Bronchial epithelial cell (primary cell): ENCODE measurements at places on chromosomes 2 and 18. TPM values are rescaled to one million over a fixed set of nuclear protein-coding genes. Genes with fewer than 3 reads are reported as not detected.
A peak's percentile ranks its signal among the peaks of the same experiment; 100 is the strongest.

Gene VWC2L
- total RNA-seq = under 0.01 TPM in 1 of 2 replicates, not detected in the other

DNA sequence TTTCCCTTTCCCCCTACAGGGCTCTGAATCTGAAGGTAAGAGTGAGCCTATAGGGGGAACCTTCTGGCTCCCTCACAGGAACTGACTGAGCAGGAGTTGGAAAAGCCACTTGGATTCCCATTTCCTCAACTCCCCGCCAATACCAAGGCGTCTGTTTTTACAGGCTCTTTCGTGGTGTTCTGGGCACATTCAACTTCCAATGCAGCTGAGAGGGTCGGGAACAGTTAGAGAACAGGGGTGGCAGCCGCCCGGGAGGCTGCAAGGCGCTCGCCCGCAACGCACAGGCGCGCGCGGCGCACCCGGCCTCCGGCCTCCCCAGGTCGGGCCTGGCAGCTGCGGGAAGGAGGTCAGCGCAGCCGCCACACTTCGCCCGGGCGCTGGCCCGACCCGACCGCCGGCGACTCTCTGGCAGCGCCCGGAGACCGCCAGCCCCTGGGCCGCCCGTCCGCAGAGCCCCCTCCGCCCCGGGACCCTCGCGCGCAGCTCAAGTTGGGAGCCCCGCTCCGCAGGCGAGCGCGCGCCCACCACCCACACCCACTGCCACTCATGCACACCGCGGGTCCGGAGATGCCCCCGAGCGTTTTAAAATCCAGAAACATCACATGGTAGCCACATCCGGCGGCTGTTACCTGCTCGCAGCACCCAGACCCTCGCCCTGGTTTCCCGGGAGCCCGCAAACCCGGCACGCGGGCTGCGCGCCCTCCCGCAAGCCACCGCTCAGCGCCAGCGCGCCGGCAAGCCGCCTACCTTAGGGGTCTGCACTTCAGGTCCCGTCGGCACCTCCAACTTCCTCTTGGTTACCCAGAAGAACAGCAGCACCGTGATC lies 816 bp downstream of the GALNT14 start:
- peak; percentile 45 for DNase-seq

GRCh38 chr2:196370381-196370780 lies 199.0 kb upstream of the STK17B start:
- DNase-seq = peak; percentile 3

DNA sequence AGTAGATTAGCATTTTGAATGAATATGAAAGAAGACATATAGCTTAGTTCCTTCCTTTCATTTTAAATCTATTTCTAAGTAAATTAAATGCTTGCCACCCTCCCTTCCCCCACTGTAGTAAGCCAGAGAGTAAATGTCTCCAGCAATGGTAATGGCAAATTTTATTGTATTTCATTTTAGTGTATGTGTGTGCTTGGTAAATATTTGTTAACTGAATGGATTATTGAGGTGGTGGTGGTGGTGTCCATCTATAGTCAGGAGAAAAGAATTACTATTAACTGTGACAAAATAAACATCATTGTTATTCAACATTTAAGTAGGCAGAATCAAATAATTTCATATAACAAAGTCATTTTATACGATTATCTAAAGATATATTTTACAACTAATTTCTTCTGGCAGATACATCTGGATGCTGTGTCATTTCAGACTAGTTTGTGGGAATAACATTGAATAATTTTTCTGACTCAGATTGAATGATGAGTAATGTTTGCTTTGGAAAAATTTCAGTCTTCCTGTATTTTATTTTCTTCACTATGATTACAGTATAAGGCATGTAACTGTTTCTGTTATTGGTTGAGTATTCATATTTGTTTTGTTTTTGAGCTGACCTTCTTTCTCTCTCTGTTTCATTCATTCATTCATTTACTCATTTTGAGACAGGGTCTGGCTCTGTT lies 18.3 kb downstream of the ASXL3 start:
- DNase-seq = peak; percentile 90

Gene MRPS9
- total RNA-seq = 24.5 and 35.6 TPM in 2 replicates

DNA sequence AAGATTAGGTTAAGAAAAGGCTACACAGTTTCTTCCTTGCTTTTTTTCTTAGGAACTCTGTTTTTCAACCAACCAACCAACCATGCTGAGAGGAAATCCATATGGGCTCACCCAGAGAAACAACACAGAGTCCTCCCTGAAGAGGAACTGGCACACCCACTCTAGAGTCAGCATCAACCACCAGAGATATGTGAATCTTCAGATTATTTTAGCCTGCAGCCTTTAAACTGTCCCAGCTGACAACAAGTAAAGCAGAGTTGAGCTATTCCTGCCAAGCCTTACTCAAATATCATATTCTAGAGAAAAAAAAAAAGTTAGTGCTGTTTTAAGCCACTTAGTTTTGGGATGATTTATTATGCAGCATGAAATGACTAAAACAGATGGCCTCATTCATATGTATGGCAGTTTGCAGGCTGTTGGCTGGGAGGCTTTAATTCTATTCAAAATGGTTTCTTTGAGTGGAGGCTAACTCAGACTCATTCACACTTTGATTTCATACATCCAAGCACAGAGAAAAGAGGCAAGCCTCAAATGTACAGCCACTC lies 1637.7 kb upstream of the LRRTM1 start:
- DNase-seq = no peak

GRCh38 chr2:19332503-19332902 lies 25.9 kb downstream of the OSR1 start:
- no peak for DNase-seq

DNA sequence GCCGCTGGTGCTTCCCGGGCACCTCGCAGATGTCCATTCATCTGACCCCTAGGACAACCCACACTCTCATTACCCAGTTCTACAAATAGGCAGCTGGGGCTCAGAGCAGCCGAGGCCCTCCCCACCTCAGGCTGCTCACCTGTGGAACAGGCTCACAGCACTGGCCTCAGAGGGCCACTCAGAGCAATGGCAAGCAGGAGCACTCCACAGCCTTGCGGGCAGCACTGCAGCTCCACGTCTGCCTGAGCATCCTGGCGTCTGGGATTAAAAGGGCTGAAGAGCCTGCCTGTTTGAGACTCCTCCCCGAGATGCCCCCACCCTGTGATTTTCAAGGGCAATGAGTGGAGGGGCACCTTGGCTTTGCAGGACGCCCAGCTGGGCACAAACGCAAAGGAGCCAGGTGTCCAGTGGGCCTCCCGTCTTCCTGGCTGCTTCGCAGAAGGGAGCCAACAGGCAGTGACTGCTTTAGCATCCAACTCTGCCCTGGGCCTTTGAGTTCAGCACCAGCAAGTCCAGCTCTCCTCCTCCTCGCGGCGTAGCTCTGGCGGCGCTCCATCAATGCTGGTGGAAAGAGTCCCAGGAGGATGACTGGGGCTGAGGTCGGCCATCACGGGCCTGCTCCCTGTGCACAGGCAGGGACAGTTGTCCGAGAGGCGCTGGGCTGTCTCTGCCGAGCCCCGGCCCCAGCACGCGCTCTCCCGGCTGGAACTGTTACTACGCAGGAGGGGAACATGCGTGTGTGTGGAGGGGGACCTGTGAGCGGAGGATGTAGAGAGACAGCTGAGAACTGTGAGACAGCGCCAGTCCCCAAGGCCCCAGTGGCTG lies 297.2 kb downstream of the NDUFA10 start:
- DNase-seq = no peak
